Iris pigment epithelial cell (primary cell): ENCODE measurements at places on chromosomes 12 and 14.

- no peak for DNase-seq
Measured at GRCh38 chr12:102468261-102468915, 12.0 kb downstream of the IGF1 start.

- DNase-seq, result no peak
Measured at GRCh38 chr12:1835211-1836131, 15.1 kb downstream of the LRTM2 start.

- DNase-seq, result no peak
Measured at GRCh38 chr14:23751616-23752015, 115.5 kb downstream of the DHRS2 start.

DNA sequence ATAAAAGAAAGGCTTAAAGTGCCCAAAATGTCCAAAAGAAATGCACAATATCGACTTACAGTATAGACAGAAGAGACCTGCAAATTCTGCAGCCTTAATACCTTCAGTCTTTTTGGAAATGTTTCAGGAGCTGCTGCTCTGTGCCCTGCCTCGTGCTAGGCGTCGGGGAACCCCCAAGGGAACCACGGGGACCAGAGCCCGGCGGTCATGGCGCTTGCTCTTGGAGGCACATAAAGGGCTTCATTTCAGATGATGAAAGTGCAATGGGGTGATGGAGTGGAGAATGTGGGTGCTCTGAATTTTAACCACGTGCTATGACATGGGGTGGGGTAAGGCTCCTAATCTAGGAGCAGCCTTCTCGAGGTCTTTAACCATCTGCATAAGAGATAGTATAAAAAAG lies 14.8 kb upstream of the AACS start:
- DNase-seq, result no peak

DNA sequence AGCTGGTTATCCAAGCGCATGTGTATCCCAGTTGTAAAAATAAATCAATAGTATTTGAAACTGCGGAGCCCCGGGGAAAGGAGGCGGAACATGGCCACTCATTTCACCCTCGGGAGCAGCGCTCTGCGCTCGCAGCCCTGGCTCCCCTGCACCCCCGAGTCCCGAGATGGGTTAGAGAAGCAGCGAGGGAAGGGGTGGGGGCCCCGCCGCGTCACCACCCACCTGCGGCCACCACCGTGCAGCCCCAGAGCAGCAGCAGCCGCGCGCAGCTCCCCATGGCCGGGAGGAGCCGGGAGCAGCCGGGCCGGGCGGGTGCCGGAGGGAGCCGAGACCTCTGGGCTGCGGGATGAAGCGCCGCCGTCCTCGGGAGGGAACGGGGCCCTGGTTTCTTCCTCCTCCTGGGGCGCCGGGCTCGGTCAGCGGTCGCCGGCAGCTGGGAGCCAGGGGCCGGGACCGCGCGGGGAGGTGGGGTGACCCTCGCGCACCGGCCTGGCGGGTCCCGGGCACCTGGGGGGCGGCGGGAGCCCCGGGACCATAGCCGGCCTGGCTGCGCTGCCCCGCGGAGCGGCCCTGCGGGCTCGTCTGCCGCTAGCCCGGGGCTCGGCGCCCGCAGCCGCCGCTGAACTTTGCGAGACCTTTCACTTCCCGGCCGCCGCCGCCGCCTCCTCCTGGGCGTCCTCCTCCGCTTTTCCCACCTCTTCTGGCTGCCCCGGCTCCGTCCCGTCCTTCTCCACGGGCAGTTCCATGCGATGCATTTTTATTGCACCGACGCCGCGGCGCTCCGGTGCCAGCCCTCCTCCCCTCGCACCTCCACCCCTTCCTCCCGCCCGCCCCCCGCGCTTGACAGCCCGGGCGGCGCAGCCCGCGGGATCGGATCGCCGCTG lies at the start of gene NTN4:
NTN4 (minus strand) TSS at position 732 of the 884 bp plus-strand sequence; CDS start at position 277, 455 bp downstream.
- no peak for DNase-seq

DNA sequence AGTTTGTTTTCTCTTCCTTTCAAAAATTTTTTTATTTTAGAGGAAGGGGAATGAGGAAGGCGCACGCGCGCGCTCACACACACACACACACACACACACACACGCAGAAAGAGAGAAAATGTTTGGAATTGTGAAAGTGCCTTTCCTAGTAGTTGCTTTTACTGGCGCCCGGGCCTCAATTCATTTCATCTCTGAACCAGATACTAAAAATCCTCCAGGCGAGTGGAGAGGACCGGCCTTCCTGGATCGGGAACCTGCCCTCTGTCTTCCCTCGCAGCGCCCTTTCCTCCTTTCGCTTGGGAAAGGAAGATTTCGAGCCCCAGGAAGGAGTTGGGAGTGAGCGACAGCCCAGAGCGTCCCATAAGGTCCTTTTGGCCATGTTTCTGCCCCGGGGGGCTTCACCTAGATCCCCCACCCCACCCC lies 7.8 kb upstream of the TBX3 start:
- no peak for DNase-seq

DNA sequence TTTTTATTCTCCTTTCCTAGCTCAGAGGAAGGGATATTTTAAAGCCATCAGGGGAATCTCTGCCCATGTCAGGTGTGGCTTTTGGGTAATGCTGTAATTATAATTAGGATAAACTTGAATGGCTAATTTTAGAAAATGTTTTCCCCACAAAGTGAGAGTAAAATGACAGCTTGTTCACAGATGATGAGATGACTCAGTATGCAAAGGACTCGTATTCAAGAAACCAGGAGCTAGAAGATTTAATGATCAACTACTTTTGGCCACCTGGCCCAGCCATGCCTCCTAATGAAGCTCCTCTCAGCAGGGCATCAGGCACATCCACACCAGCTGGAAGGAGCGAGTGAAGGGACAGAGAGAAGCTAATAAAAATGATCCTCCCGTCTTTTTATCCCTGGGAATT lies 29.0 kb upstream of the PLEKHG7 start:
- no peak for DNase-seq

DNA sequence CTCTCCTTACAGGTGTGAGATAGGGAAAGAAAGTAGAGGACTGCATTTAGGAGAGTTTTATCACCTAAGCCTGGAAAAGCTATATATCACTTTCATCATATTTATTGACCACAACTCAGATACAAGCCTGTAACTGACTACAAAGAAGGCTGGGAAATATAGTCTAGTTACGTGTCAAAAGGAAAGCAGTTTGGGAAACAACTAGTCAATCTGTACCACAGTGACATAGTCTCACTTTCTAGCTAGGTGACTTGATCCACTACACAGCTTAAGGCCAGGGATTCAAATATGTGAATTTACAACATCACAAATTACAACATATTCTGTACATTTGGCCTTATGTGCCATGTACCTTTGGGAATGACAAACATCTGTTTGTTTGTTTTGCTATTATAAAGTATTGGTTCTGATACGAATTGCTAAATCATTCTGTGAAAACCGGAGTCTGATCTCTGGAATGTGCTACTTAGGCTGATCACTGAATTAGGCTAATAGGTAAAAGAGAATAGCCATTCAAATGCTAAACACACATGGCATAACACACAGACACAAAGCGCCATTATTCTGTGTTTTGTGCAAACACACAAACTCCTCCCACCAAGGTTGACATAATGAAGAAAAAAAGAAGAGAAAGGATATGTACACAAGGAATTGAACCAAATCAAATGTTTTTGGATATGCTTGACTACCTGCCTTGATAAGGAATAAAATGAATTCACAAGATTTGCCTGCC lies 279.8 kb downstream of the DUSP6 start:
- no peak for DNase-seq

- DNase-seq, result peak; percentile 50
Measured at GRCh38 chr14:68621400-68622365, 171.2 kb downstream of the ZFP36L1 start.

DNA sequence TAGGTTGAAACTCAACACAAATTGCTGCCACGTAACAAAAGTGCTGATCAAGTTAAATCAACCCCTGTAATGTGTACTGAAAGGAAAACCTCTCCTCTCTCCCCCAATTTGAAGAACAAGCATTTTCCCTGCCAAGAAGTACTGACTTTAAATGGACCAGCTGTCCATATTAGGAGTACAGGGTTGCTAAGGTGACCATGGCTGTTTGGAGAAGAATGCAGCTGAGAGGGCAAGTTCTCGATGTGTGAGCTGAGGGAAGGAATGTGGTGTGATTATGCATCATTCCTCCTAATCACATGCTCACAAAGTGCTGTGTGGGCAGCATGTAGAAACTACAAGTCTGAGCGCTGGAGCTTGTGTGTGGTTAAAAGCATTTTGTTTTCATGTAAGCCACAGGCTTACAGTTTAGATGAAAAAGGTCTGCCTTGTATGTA lies 50.9 kb upstream of the CCT2 start:
- peak; percentile 100 for DNase-seq

DNA sequence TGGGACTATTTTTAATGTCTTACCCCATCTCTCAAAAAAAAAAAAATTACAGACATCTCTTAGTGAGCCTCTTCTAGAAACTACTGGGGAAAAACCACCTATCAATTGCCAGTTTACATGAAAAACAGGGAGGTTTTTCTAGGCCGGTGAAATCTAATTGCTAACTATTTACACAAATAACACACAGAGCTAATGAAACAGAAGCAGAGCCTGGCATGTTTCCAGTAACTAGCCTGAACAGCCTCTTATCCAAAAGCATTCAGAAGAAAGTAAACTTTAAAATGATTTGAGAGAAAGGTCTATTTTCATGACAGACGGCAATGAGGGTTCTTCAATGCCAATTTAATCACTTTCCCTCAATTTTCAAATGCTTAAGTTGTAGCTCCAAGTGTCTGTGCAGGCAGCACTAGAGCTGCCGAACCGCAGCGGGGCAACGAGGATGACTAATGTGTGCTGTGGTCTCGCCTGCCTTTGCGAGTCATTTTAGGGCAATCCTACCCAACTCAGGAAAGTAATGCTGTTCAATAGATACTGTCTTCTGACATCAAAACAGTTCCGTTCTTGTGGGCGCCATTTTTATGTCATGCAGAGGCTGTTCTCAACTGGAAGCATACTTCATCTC lies 84.6 kb downstream of the SETD3 start:
- peak; percentile 74 for DNase-seq

DNA sequence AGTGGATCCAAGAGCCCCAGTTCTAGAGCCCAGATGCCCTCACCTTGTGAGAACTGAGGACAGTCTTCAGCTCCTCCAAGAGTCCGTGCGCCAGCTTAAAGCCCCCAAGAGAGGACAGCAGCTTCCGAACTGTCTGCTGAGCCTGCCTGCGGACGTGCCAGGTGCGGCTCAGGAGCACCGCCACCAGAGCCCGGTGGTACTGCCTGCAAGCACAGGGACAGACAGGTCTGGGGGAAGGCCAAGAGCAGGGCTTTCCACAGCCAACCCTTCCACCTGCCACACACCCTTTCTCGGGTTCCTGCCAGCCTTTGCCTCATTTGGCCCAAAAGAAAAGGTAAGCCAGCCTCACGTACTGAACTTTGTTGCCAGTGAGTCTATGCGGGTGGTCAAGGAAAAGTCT lies 30.2 kb downstream of the GCN1 start:
- no peak for DNase-seq

DNA sequence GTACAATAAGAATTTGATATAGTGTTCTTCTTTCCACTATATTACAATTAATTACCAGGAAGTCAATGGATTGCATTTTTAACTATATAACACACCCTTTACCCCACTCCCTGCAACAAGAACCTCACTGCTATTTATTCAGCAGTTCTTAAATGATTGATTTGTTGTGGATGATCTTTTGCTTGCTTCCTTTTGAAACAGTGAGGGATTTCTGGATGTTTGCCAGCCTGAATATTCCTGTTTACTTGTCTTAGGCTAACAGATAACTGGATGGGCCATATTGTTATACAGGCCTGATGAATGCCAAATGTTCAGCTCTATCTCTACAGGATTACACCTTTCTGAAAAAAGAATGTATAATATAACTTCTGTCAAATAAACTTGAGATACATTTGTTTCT lies 497.6 kb downstream of the APAF1 start:
- no peak for DNase-seq

DNA sequence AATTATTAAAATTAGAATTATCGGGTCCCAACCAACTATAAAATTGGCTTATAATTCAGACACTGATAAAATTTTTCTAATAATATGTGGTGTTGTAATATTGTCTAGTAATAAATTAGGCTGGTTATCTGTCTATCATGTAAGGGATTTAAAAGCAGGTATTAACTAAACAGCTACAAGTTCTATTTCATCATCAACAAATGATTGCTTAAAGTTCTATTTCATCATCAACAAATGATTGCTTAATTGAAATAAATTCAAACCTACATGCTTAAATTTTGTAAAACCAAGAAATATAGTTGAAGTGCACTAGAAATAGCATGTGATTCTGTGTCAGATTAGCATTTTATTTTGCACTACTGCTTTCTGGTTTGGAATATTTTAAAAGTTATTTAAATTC lies 34.1 kb downstream of the SLCO1A2 start:
- DNase-seq, result no peak

- DNase-seq, result no peak
Measured at GRCh38 chr12:96157427-96157826, 36.7 kb upstream of the ELK3 start.

GRCh38 chr12:42217656-42218055 lies 20.4 kb downstream of the YAF2 start:
- DNase-seq, result peak; percentile 62

DNA sequence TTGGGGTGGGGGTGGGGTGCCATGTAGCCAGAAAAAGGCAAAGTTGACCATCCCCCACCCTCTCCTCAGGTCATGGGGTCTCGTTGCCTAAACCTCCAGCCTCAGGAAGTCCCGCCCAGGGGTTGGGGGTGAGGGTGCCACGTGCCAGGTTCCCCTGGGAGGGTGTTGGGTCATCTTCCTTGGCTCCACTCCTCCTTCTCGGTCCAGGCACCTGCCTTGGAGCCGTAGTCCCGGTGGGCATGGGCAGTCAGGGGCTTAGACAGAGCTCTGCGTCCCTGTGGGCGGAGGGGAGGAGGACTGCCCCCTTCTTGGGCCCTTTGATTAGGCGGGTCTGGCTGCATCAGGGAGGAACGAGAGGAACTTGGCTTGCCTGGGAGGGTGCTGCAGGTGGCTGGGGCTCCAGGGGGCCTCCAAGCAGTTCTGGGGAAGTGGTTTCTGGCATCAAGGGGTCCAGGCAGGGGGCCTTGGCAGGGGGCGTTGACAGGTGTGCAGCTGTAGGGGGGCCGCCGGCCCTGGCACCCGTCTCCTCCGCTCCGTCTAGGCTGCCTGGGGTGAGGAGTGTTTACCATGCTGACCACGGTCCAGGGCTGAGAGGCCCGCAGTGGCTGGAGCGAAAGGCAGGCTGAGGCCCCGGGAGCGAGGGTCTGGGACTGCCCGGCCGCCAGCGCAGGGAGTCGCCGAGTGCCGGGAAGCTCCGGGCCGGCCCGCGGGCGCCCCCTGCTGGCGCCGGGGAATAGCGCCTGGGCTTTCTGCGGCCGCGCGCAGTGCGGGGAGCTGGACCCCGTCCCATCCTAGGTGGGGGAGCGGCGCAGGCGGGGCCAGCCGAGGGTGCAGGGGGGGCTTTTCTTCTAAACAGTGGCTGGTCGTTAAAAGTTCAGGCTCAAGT lies 7.9 kb downstream of the SETD1B start:
- peak; percentile 50 for DNase-seq

GRCh38 chr12:7451756-7452155 lies 7.8 kb upstream of the CD163L1 start:
- DNase-seq, result no peak

- DNase-seq, result peak; percentile 65
Measured at GRCh38 chr12:85872497-85873091, 1.5 kb upstream of the NTS start.

DNA sequence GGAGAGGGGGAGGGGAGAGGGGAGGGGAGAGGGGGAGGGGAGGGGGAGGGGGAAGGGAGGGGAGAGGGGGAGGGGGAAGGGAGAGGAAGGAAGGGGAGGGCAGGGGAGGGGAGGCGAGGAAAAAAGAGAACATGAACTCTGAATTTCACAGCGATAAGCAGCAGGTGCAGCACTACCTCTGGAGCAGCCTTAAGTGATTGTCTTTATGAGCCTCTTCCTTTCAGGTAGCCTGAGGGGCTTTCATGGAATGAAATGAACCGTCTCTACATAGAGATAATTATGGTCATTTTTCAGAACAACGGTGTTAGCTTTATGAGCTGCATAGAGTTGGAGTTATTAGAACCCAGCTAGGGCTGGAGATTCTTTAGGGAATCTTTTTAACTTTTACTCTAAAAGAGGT lies 18.1 kb upstream of the PTCSC3 start:
- DNase-seq, result no peak
